ENCODE measurements at places on chromosomes 2 and 18.

DNA sequence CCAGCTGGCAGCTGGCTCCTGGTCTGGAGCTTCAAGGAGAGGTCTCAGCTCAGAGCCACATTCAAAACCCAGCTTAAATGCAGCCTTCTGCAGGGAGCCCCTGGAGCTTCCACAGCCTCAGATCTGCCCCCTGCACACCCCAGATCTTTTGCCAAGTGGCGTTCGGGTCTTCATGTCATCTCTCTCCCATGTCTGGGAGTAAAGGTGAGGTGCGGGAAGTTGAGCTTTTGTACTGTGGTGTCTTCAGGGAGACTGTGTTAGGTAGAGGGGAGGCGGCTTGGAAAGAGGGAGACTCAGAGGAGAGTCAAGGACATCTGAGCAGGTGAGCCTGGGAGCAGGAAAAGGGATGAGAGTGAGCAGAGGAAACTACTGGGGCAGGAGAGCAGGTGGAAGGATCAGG, 25.4 kb downstream of the MPHOSPH10 start:
- no peak for DNase-seq

GRCh38 chr2:229101314-229101713, 169.8 kb downstream of the PID1 start:
- DNase-seq: no peak

GRCh38 chr2:118146315-118147283, 58.3 kb downstream of the INSIG2 start:
- DNase-seq: no peak

DNA sequence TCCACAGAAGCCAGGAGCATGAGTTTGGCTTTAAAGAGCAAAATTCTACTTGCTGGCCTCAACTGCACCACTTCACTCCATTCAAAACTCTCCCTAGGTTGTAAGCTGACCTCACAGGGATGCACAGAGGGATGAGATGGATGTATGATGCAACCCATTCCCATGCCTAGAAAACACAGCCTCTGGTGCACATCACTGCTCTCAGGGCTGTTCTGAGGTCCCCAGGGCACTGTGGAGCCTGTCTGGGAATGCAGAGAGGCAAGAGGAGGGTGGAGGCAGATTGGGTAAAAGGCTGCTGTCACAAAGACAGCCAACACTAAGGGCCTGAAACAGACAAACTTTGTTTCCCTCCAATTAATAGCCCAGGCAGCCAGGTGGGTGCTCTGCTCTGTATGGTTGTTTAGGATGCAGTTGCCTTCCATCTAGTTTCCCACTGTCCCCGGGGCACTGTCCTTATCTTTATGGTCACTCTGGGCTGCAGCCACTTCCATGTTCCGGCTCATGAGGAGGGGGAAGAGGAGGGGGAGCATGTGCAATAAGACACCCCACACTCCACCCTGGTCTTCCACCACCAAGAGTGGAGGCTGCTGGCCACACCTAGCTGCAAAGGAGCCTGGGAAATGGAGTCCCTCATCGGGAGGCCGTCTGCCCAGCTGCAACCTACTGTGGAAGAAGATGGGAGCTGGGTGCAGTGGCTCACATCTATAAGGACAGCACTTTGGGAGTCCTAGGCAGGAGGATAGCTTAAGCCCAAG, 7.0 kb downstream of the GPR45 start:
- DNase-seq: no peak

DNA sequence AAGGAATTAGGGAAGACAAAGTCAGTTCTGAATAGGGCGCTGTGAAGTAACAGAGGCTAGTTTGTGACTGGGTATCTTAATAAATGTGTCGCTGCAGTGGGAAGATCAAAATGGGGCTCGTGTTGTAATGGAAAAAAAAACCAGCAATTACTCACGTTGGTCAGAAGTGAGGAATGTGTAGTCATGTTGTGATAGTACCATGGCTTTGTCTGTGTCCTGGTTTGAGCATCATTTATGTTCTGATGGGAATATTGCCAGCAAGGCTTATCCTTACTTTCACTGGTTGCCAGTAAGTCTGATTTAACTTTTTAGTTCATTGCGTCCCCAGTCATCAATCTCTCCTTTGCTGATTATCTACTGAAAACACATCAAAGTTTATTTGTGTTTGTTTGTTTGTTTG, 467.6 kb downstream of the NYAP2 start:
- DNase-seq: no peak

GRCh38 chr2:151297882-151298281, 8.4 kb upstream of the NMI start:
- no peak for DNase-seq

DNA sequence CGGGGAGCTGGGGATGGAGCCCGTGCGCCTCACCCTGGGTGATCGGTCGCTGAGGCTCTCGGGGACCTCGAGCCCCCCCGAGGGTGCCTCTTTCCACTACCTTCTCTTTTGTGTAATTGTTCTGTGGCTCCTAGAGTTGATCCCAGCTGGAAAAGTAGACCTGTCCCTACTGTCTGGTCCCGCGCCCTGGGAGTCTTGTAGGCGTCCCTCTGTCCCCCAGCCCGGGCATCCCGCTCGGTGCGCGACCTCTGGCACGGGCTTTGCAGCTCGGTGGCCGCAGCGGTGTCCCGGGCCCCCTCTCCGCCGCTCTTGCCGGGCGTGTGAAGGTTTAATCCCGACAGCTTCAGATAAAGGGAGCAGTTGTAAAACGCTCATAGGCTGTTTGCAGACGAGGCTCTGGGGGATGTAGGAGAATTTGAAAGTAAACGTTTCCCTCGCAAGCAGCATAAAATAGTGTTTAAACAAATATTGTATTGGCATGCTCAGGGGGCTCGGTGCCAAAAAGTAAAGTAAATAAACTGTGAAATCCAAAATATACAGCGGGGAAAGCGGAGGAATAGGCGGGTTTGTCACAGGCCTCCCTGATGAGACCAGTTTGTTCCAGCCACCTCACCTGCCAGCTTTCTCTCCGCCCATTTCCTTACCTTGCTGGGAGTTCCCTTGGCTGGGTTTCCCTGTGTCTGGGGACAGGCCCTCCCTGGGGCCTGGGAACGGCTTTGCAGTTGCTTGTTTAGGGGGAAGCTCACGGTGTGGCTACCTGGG, 1.9 kb downstream of the GLI2 start:
- no peak for DNase-seq
